AG20443 (cell line): ENCODE measurements at places on chromosomes 7 and 10.
A peak's percentile ranks its signal among the peaks of the same experiment; 100 is the strongest.

- DNase-seq = no peak
Observed at GRCh38 chr7:107907790-107908189, 16.8 kb downstream of the DLD start.

DNA sequence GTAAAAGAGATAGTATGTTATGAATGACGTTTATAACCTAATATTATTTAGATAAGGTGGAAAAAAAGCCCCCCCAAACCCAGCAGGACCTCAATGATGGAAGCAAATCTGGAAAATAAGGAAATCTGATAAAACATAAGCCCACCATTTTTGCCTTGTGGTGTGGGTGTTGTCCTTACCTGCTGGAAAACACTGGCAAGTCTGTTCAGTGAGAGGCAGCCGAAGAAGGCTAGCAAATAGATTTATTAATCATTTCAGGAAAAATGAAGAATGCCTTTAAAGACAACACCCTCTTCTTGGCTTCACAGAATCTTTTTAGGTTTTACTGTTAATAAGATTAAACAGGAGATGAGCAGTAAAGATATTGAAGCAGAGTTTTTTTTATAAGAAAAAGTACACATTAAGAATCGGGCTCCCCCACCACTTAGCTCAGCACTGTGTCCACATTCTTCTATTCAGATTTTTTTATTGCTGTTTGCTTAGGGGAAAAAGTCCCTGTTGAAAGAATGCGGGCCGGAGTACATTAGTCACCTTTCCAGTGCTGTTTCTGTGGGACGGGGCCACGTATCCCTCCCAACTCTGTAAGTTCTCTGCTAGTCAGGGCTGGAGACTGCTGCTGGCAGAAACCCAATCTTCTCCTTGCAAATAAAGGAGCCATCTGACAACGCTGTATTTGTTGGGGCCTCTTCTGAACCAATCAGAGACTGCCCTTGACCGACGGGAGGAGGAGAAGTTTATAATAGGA lies 104.1 kb downstream of the EVX1 start:
- DNase-seq = peak; percentile 83

DNA sequence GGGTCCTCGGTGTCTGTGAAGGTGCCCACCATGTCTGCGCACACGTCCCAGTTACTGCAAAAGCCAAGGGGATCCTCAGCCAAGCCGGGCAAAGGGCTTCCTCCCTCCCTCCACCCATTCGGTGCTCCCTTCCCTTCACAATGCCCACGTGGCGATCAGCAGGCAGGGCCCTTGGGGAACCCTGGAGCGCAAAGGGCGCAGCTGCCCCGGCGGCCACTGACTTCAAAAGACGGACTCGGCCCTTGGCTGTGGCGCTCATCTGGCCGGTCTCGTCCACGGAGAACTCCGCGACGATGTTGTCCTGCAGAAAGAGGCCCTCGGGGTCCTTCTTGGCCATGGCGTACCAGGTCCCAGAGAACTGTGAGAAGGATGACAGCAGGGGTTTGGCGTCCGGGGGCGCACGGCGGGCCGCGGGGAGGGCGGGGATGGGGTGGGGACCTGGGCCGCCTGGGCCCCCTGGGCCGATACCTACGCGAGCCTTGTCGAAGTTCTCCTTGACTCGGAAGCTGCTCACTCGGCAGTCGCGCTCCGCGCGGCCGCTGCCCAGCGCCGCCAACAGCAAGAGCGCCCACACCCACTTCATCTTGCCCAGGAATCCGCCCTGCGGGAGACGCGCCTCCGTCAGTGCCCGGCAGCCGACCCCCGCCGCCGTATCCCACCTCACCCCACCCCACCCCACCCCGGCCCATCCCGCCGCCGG lies 439 bp downstream of the RBP4 start:
- peak; percentile 63 for DNase-seq

DNA sequence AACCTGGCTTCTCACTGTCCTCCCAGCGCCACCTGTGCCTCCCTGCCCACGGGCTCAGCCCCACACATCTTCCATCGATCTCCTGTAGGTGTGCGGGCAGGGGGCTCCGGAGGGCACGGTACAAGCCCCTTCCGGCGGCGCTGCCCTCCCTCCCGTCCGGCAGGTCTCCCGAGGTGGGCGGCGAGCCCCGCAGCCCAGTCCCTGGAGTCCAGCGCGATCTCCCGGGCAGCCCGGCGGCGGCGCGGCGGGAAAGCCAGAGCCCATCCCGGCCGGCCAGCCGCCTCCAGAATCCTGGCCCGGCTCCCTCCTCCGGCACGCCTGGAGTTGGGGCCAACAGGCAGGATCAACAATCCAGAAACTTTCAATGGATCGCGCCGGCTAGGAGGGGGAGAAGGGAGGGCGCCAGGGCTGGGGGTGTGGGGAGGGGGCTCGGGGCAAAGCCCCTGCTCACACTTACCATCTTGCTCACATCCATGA lies 100.1 kb downstream of the HIP1 start:
- DNase-seq = peak; percentile 90
